Uterus (tissue), 4 donors: ENCODE measurements at places on chromosomes 6 and 20. TPM values are rescaled to one million over a fixed set of nuclear protein-coding genes. Genes with fewer than 3 reads are reported as not detected.

Gene PPP1R3G
- 6.0 TPM for total RNA-seq

Gene FAM217A
- not detected for total RNA-seq

Gene CLVS2
- 11.6 TPM for total RNA-seq

Gene GMEB2
- 2.1 TPM for total RNA-seq

Gene HLA-G
- 0.52 TPM for total RNA-seq

Gene LRRC73
- total RNA-seq, result not detected

Gene HLA-DOA
- 34.1 TPM for total RNA-seq

Gene SLC17A1
- not detected for total RNA-seq

Gene UFL1
- 53.0 TPM for total RNA-seq

Gene VSTM2L
- 0.95 TPM for total RNA-seq

Gene GHRH
- total RNA-seq, result not detected

Gene PRDM13
- not detected for total RNA-seq

Gene TPX2
- total RNA-seq, result not detected

Gene CST7
- total RNA-seq, result not detected
